ENCODE measurements at places on chromosomes 4 and X.

GRCh38 chrX:65127842-65128241 lies 151.6 kb upstream of the ZC4H2 start:
- no peak for DNase-seq

GRCh38 chr4:43932448-43932847 lies 516.2 kb downstream of the KCTD8 start:
- DNase-seq: no peak

- no peak for DNase-seq
Observed at GRCh38 chr4:169348541-169348940, 77.8 kb upstream of the SH3RF1 start.

GRCh38 chrX:24190500-24191156 lies 41.1 kb downstream of the ZFX start:
- no peak for DNase-seq

DNA sequence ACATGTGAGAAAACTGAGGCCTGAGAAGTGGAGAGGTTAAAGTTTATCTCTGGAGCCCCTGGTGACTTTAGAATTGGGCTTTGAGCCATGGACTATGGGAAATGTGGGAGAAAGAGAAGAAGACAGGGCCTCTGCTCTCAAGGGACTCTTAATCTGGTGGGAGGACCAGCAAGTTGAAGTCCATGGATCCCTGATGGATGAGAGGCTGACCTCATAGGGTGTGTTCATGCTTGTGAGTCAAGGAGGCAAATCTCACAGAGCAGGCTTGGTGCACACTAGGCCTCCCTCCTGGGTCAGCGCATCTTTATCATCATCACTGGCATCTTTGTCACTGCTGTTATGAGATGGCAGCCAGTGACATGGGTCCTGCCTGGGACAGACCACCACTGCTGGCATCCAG lies 211.9 kb downstream of the AFAP1 start:
- no peak for DNase-seq

DNA sequence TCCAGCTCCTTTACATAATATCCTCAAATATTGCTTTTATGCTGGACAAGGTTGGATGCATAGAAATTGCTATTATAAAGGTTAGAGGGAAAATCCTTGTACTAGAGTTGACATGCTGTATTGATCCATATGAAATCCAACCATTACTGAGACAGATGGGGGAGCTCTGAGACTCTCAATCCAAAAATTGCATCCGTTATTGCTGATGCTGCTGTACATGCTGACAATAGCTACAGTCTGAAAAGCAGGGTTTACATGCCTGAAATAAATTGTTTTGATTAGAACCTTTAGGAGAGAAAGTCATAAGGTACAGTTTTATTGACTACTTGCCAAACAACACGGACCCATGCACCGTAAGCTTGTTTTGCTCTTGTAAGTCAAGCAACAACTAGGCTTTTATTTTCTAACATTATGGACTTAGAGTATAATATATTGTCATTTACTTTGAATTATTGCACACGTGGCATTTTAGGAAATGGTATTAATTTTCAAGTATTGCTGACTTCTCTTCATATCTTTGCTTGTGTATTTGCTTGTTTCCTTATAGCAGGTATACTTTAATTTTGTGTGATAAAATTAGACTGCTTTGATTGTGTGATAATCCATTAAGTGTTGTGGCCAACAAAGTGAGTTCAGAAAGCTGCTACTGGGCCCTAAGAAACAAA lies 1365.2 kb downstream of the STIM2 start:
- no peak for DNase-seq
